Aorta (tissue), 5 donors: ENCODE measurements at places on chromosomes 7 and 10. TPM values are rescaled to one million over a fixed set of nuclear protein-coding genes. Genes with fewer than 3 reads are reported as not detected.

DNA sequence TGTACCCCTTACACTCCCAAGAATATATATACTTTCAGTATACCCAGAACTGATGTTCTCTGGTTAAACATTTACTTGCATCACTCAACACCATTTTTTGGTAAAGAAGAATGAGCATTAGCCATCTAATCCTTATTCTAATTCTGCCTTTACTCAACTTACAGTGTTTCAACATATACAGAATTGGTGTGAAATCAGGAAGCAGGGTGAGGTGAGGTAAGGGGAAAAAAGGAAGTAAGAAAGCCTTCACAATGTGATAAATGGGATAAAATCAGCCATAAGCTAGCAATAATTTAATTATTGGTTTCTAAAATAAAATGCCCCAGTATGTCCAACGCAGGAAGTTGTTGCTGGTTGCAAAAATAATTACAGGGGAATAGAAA, 605.4 kb downstream of the KCNMA1 start:
- H3K27me3 ChIP-seq: no peaks in the 10 kb centered on the region
- DNase-seq: no peak
- no peaks in the 10 kb centered on the region for H3K36me3 ChIP-seq
- no peak overlapping the region for H3K4me3 ChIP-seq

DNA sequence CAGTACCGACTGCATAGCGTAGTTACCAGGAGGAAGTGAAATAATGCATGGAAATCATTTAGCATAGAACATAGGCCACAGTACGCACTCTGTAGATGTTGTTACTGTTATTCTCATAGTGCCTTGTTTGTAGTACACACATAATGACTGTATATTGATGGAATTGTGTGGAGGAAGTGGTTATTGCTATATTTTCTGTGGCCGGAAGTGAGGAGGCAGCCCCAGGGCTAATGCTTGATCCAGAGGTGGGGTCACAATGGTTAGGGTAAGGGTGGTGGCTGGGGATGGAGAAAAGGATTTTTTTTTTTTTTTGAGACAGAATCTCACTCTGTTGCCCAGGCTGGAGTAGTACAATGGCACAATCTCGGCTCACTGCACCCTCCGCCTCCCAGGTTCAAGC, 4.5 kb upstream of the MGAM start:
- H3K27ac ChIP-seq: no peak overlapping the region
- H3K4me1 ChIP-seq: no peaks in the 10 kb centered on the region
- no peak overlapping the region for H3K4me3 ChIP-seq
- H3K36me3 ChIP-seq: no peaks in the 10 kb centered on the region

DNA sequence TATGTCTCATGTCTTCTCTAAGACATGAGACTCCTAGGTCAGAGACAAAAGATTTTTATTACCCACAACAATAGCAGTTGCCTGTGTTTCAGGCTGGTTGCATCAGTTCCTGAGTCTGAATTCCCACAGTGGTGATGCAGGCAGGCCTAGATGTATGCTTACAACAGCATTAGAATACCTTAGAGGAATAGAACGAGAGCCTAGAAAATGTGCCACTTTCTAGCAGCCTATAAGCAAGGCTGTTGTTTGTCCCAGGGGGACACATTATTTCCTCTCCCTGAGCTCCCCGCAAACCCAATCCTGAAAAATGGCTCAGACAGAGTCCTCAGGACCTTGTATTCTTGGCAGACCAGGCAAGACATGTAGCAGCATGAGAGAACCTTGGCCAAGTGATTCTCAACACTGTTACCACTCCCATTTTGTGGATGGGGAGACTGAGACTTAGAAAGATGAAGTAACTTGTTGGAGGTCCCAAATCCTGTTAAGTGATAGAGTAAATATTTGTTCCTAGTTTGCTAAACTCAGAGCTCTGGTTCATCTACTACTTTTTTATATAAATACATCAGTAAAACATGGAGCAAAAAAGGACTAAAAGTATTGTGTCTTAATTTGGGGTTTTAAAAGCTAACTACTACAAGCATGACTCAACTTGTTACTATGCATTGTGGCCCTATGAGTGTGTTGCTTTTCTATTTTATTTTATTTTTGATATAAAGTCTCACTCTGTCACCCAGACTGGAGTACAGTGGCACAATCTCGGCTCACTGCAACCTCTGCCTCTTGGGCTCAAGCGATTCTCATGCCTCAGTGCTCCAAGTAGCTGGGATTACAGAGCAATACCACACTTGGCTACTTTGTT, 14.2 kb downstream of the VTI1A start:
- H3K4me3 ChIP-seq: no peak overlapping the region
- DNase-seq: no peak
- peaks cover 1% of the 10 kb centered on the region for H3K36me3 ChIP-seq
- H3K27ac ChIP-seq: no peak overlapping the region
- no peaks in the 10 kb centered on the region for H3K4me1 ChIP-seq

DNA sequence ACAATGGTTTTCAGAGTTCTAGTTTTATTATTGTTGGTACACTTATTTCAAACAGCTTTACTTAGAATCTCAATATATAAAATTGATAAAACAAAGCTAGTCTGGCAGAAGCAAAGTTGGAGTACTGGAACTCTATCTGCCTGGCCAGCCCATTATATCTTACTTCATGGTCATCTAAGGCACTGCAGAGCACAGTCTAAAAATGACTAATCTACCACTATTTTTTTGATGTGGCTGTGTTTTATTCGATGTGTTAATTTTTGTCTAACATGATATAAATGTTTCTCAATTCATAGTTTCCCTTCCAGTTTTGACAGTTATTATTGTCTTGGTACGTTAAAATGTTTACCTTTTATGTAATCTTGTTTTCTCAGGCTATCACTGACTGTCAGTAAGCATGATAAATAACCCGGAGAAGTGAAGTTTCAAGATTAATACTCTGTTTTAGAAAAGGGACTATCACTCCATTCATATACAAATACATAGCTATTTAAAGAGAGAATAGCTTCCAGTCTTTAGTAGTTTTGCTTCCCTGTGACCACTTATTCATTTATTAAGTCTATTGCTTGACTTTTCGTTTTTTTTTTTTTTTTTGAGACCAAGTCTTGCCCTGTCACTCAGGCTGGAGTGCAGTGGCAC, 60.6 kb upstream of the CSTF2T start:
- no peaks in the 10 kb centered on the region for H3K36me3 ChIP-seq
- H3K27me3 ChIP-seq: no peaks in the 10 kb centered on the region
- H3K27ac ChIP-seq: no peak overlapping the region
- H3K4me1 ChIP-seq: peaks cover 2% of the 10 kb centered on the region
- DNase-seq: no peak
- no peak overlapping the region for H3K4me3 ChIP-seq

DNA sequence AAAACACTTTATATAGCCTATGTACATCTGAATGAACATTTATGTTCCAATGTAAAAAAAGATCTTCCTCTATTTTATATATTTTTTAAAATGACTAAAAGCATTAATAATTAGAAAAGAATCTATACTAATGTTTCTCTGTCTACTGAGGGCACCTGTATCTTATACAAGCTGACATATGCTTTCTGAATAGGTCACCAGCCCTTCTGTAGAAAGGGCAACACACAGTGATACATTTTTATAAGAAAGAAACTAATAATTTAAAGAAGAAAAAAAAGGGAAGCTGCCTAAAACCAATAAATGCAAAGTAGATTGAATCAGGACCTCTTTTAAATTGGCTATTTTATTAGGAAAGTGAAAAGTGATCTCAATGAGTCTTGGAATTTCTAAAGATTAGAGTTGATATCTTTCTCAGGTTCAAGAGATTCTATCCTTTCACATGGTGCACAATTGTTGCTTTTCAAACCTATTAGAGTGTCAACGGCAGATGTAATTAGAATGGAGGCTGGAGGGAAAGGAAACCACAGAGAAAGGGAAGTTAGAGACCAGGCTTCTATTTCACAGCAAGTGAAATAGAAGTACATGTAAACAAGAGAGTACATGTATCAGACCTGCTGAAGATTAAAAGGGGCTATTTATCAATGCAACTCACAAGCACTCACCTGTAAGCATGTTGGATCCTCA, 6.3 kb downstream of the MTPN start:
- H3K27me3 ChIP-seq: no peaks in the 10 kb centered on the region
- H3K27ac ChIP-seq: no peak overlapping the region
- no peaks in the 10 kb centered on the region for H3K36me3 ChIP-seq

DNA sequence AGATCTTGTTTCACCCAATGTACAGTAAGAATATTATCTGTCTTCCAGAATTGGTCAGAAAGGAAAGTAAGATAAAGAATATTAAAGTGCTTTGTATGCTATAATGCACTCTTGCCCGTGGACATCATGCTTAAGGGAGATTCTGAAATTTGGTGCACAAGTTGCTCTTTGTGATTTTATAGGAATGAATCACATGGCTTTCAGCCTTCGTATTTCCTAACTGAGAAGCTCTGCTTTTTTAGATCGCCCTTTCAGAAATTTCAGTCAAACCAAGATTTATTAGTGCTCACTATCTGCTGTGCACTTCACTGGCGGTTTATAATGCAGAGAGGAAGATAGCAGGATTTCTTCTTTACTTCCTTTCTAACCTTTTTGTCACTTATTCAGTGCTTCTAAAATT, 1248.5 kb upstream of the LRRN3 start:
- H3K27ac ChIP-seq: no peak overlapping the region
- H3K4me1 ChIP-seq: no peaks in the 10 kb centered on the region
- no peak overlapping the region for H3K4me3 ChIP-seq
- no peaks in the 10 kb centered on the region for H3K36me3 ChIP-seq

GRCh38 chr10:74786126-74786525, 40.3 kb upstream of the KAT6B start:
- H3K27ac ChIP-seq: no peak overlapping the region
- H3K36me3 ChIP-seq: no peaks in the 10 kb centered on the region
- H3K4me3 ChIP-seq: no peak overlapping the region
- H3K27me3 ChIP-seq: no peaks in the 10 kb centered on the region

GRCh38 chr10:132175907-132176581, 10.7 kb upstream of the DPYSL4 start:
- H3K36me3 ChIP-seq: no peaks in the 10 kb centered on the region
- no peaks in the 10 kb centered on the region for H3K27me3 ChIP-seq
- H3K27ac ChIP-seq: no peak overlapping the region
- H3K4me1 ChIP-seq: no peaks in the 10 kb centered on the region
- no peak for DNase-seq

DNA sequence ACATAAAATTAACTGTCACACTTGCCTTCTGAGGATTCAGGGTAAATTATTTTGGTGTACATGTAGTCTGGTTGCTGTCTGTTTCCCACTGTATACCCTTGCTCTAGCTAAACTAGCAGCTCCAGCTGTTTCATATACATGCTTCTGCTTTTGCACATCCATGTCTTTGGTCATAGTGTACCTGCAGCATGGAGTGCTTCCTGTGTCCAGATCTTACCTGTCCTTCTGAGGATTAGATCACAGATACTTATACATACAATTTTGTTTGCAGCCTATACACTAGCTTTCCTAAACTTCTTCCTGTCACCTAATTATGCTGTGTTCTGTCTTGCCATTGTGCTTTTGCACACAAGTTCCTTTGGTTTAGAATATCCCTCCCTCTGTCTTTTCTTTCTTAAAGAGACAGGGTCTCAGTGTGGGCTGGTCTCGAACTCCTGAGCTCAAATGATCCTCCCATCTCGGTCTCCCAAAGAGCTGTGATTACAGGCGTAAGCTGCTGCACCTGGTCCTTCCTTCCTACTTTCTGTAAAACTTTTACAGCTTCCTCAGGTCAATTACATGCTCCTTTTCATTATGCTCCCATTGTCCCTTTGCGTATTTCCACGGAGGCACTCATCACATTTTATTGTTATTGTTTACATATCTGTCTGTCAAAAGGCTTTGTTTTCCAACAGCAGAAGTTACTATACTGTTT, 33.8 kb downstream of the TPST1 start:
- peak overlapping the region; percentile 43 for H3K27ac ChIP-seq
- no peak overlapping the region for H3K4me3 ChIP-seq
- no peaks in the 10 kb centered on the region for H3K27me3 ChIP-seq
- no peak for DNase-seq

- no peak overlapping the region for H3K4me3 ChIP-seq
- H3K27ac ChIP-seq: no peak overlapping the region
- DNase-seq: no peak
- H3K4me1 ChIP-seq: peaks cover 1% of the 10 kb centered on the region
- H3K36me3 ChIP-seq: no peaks in the 10 kb centered on the region
- H3K27me3 ChIP-seq: no peaks in the 10 kb centered on the region
Measured at GRCh38 chr7:94325122-94325475, 69.6 kb upstream of the COL1A2 start.

Gene CNTNAP2
- not detected for polyA plus RNA-seq

Gene FIS1
- 333 TPM for polyA plus RNA-seq

Gene PDZD7
- 3.9 TPM for polyA plus RNA-seq

Gene GPC2
- 0.63 TPM for polyA plus RNA-seq

Gene NPY4R
- not detected for polyA plus RNA-seq

Gene MRLN
- not detected for polyA plus RNA-seq

Gene SLC35G1
- 14.5 TPM for polyA plus RNA-seq

Gene DRGX
- not detected for polyA plus RNA-seq
